ENCODE measurements at places on chromosomes 4 and X.

- H3K27me3 ChIP-seq = no peaks in the 10 kb centered on the region
- H3K4me1 ChIP-seq = peaks cover 7% of the 10 kb centered on the region
- no peak overlapping the region for H3K27ac ChIP-seq
- H3K36me3 ChIP-seq = no peaks in the 10 kb centered on the region
Observed at GRCh38 chr4:40337051-40337450, 1.9 kb downstream of the CHRNA9 start.

GRCh38 chr4:99635601-99636000, 22.0 kb downstream of the C4orf54 start:
- H3K36me3 ChIP-seq = no peaks in the 10 kb centered on the region
- H3K4me3 ChIP-seq = no peak overlapping the region
- no peak overlapping the region for H3K27ac ChIP-seq
- no peaks in the 10 kb centered on the region for H3K4me1 ChIP-seq
- no peak for DNase-seq

GRCh38 chr4:26900765-26901164, 40.1 kb downstream of the STIM2 start:
- peak overlapping the region; percentile 2 for H3K4me3 ChIP-seq
- H3K27ac ChIP-seq = no peak overlapping the region
- H3K4me1 ChIP-seq = peaks cover 66% of the 10 kb centered on the region
- H3K36me3 ChIP-seq = peaks cover 14% of the 10 kb centered on the region

GRCh38 chr4:71126719-71127118, 133.3 kb downstream of the DCK start:
- DNase-seq = no peak
- peaks cover 13% of the 10 kb centered on the region for H3K27me3 ChIP-seq
- H3K4me3 ChIP-seq = no peak overlapping the region
- no peaks in the 10 kb centered on the region for H3K36me3 ChIP-seq
- no peak overlapping the region for H3K27ac ChIP-seq
- H3K4me1 ChIP-seq = no peaks in the 10 kb centered on the region

- no peak overlapping the region for H3K4me3 ChIP-seq
- DNase-seq = no peak
- H3K36me3 ChIP-seq = no peaks in the 10 kb centered on the region
- peaks cover 8% of the 10 kb centered on the region for H3K27me3 ChIP-seq
- H3K27ac ChIP-seq = no peak overlapping the region
- no peaks in the 10 kb centered on the region for H3K4me1 ChIP-seq
Observed at GRCh38 chr4:57190601-57191481, 80.7 kb upstream of the IGFBP7 start.
